ENCODE measurements at places on chromosomes 2 and 18. TPM values are rescaled to one million over a fixed set of nuclear protein-coding genes. Genes with fewer than 3 reads are reported as not detected.

DNA sequence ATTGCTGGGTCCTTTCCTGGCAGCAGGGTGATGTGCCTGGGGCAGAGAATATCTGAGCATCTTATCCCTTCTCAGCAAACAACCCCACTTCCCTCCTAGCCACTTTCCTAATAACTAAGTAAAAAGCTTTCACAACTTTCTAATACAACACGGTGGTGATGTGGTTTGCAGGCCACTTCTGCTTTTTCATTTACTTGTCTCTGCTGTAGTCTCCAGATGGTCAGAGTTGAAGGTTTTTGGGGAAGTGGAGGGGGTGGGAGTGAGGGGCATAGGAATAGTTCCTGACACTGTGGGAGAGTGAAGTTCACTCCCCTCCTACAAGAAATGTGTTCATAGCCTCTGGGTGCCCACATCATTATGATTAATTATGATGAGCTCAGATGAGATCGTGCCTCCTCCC, 11.6 kb downstream of the OXER1 start:
- no peak for DNase-seq

- peak; percentile 39 for DNase-seq
Measured at GRCh38 chr2:153387203-153387602, 91.4 kb downstream of the RPRM start.

GRCh38 chr2:23620841-23621341, 235.9 kb downstream of the KLHL29 start:
- no peak for DNase-seq

DNA sequence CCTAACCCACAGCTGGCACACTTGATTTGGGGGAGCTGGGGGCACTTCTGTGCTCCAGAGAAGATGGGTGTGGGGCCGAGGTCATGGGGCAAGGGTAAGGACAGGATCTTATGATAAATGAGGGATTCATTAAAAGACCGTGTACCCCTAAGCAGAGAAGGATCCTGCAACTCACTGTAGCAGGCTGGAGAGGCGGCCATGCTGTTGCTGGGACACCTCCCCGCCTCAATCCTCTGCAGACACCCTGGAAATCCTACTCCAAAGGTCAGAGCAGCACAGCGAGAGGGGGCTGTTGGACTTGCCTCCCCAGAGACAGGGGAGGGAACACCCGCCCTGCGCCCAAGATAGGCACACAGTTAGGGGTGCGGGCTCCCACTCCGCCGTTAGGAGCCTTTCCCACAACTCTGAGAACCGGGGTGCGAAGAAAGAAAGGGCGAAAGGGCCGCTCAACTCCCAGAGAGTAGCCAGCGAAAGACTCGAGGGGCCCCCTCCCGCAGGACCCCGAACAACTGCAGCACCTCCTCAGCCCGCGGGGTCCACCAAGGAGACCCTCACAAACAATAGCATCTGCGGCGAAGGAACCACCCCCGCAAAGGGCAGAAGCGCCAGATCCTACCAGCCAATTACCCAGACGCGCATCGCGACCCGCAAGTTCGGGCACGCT, 1.4 kb downstream of the PARD6G start:
- no peak for DNase-seq

GRCh38 chr2:230158468-230158867, 61.3 kb downstream of the SP110 start:
- no peak for DNase-seq

DNA sequence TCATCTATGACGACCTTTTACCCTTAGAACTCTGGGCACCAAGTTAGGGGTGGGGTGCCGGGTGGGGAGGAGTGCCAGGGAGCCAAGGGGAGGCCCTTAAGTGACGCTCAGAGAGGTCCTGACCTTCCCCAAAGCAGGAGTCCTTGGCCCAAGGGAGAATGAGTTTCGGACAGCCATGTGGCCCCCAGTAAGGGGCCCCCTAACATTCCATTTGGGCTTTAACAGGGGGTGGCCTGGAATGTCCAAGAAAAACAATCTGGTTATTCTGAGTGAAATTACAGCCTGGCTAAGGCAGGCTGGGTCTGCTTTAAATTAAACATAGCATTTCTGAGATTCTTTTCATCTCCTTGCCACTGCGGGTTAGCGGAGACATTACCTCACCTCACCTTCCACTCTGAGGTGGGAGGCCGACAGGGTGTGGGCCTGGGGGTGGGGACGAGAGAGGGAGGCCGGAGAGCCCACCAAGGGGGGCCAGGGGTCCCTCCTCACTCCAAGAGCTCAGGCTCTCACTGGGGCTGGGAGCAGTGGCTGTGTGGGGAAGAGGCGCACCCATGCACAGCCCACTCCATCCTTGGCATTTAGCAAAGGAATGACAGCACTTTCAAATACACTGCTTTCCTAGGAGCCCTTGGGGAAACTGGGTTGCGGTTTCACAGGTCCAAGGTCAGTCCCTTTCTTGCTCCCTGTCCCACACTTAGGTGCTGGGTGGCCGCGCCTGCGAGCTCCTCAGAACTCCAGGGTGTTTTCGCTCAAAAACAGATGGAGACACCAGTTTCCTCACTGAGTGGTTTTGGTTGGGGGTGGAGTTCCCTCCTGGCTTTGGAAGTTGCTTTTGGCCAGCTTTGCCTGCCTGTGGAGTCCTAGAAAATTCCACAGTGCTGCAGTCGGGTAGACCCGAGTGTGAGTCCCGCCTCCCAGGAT, 107.4 kb downstream of the POLR1A start:
- peak; percentile 73 for DNase-seq

DNA sequence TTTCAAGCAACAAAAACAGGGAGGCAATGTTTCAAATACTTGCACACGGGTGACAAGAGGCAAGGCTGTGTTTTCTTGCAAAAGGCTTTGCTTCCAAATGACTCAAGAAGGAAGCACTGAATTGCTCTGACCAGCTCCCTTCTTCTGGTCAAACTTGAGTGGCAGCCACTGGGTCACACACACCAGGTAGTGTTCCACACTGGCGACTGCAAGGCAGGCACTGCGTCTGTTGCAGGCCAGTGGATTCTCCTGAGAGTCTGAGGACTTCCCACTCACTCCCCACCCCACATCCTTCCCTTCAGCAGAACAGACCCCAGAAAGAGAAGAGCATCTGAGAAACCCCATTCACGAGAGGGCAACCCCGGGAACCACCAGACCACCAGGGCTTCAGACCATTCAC, 19.8 kb downstream of the PARD6G start:
- DNase-seq: no peak

DNA sequence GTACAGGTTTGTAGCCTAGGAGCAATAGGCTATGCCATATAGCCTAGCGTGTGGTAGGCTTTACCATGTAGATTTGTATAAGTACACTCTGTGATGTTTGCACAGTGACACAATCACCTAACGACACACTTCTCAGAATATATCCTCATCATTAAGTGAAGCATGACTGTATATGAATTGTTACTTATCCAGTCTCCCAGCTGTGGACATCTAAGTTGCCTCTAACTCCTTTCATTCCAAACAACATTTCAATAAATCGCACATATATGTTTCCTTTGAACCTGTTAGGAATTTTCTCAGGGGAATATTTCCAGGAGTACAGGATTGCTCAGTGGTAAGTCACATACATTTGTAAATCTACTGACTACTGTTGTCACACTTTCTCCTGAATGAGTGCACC, 90.0 kb downstream of the ARHGAP15 start:
- no peak for DNase-seq

Gene NYAP2
- 0.95 TPM for total RNA-seq

GRCh38 chr18:79250301-79250981, 145.3 kb upstream of the NFATC1 start:
- no peak for DNase-seq

Gene ACVR1C
- total RNA-seq: 0.50 TPM

Gene POTEI
- total RNA-seq: 0.31 TPM

Gene TUBA4B
- total RNA-seq: not detected

- no peak for DNase-seq
Measured at GRCh38 chr2:88955607-88956006, 264.1 kb downstream of the RPIA start.

GRCh38 chr18:10226971-10227370, 227.5 kb upstream of the APCDD1 start:
- no peak for DNase-seq

DNA sequence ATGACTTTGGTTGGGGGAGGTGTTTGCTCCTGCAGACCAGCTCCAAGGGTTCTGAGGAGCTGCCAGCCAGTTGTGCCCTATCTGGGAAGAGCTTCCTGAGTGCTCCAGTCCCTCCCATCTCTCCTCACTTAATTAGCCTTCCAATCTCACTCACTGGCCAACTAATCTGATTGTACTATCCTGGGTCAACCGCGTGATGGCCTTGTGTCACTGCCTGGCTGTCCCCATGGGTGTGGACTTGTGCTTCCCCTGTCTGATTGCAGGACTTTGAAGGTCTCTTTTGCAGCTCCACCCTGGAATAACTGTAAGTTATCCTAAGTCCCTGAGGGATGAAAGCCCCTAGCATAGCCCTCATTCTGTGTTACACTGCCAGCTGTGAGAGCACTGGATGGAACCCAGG, 65.0 kb downstream of the SLC4A5 start:
- no peak for DNase-seq

DNA sequence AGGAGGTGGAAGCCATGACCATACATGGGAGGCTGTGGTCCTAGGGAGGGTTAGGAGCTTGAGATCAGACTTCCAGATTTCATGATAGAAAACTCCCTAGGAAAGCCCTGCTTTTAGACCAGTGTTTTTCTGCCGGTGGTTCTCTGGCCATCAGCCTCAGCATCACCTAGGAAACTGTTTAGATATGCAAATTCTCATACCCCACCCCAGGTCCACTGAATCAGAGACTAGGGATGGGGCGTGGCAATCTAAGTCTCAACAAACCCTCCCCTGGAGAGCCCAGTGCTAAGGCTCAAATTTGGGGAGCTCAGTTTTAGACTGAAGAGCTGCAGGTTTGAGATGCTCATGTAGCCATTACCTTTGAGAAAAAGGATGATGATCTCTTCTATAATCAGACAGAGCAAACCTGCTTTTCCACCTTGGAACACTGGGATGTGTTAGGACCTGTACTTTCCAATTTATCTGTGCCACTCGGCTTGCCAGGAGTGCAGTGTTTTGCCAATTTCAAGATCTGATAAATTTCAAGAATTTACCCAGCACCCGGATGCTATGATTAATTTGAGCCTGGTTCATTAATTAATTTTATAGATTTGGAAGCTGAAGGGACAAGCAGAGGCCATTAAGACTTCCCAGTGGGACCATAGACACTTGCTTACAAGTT, 31.5 kb upstream of the LYPD6B start:
- DNase-seq: no peak

Gene KCNS3
- total RNA-seq: 4.7 TPM

DNA sequence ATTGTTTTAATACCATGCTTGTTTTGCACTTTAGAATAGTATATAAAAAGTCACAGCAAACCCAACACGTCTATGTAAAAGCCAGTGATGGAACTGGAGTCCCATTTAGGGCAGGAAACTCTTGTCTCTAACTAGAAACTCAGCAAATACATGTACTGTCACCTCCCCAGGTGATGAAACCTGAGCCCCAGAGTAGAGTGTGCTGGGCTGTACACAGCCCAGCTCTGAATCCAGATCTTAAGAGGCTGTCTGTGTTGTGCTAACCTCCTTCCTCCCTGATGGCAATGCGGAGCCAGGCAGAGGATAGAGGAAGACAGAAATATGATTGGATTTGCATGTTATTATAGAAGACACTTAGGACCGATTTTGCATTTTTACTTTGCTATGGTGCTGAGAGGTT, 317.5 kb upstream of the TRIB2 start:
- no peak for DNase-seq

GRCh38 chr2:42569116-42569711, 782 bp downstream of the MTA3 start:
- no peak for DNase-seq

DNA sequence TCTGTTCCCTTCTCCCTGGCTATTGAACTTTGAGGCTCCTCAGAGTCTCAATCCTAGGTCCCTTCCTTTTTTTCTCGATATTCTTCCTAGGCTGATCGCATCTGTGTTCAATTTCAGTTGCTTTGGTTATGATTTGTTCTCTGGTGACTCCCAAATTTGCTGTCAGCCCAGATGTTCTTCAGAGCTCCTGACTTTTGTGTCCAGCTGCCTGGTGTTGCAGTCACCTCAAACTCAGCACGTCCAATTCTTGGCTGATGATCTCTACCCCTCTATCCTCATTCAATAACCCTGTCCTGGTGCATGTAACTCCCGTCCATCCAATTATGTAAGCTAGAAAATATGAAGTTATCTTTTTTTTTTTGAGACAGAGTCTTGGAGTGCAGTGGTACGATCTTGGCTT, 31.4 kb downstream of the DIS3L2 start:
- no peak for DNase-seq

- no peak for DNase-seq
Measured at GRCh38 chr2:181853696-181854095, 37.8 kb upstream of the ITPRID2 start.

DNA sequence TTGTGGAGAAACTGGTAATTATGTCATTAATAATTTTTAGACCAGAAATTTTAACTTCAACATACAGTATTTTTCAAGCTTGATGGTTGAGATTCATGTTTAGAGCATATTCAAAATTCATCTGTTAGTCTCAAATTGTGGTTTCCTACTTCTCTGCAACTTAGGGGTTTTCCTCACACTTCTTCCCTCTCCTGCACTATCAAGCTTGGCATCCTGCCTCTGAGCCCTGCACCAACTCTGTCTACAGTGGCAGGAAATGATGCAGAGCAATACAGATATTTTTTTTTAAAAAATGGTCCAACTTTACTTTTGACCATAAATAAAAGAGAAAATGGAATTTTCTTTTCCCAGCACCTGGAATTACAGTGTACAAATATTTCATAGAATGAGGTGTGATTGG, 247.3 kb downstream of the NUP35 start:
- no peak for DNase-seq

- DNase-seq: no peak
Measured at GRCh38 chr2:83364264-83364663, 1094.8 kb downstream of the SUCLG1 start.

DNA sequence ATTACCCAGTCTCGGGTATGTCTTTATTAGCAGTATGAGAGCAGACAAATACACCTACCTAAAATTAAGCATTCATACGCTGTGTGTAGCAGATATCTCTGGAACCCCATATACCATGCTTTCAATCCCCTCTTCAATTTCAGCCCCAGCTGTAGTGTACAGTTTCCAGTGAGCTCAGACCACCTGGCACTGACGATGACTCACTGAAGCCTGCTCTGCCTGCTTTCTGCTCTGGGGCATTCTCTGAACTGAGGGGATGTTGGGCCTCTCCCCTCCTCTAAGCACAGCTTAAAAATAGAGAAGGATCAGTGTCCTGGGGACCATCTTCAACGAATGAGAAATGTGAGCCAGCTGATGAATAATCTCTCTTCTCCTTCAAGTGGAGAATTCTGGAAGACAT, 8.7 kb upstream of the CCL20 start:
- DNase-seq: no peak

- no peak for DNase-seq
Measured at GRCh38 chr2:179613701-179614100, 247.7 kb downstream of the ZNF385B start.

Gene PFN4
- total RNA-seq: 0.72 TPM
